ENCODE measurements at places on chromosomes 1 and 21.

- peak; percentile 72 for DNase-seq
Observed at GRCh38 chr1:9181990-9182783, 52.4 kb upstream of the H6PD start.

GRCh38 chr1:9844106-9844505 lies 20.3 kb upstream of the CLSTN1 start:
- no peak for DNase-seq

GRCh38 chr1:92990828-92991227 lies 29.6 kb upstream of the DIPK1A start:
- DNase-seq: no peak

DNA sequence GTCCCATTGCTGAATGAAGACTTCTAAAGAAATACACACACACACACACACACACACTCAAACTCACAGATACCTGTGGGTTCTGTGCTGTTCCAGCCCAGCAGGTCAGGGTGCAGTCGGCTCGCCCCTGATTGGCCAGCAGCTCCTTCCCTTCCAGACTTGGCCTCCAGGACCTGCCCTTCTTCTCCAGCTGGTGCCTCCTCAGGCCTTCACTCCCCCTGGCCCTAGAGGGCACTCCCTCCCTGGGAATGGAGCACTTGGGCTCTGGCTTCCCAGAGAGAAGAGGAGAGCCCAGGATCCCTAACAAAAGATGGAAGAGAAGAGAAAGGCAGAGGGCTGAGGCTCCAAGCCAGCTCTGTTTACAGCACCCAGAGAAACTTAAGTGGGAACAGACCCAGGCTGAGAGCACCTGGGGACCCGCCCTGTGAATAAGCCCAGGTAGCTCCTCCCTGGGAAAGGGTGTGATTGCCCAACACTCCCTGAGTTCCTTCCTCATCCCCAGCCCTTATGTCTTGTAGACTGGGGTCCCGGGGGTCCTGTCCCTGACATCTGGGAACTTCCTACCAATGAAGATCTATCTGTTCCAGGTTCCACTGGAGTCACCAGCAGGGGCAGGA lies at the start of gene PGLYRP3:
PGLYRP3 (minus strand) TSS at position 383 of the 617 bp plus-strand sequence. CDS start 2,287 bp downstream, outside the sequence.
- no peak for DNase-seq

DNA sequence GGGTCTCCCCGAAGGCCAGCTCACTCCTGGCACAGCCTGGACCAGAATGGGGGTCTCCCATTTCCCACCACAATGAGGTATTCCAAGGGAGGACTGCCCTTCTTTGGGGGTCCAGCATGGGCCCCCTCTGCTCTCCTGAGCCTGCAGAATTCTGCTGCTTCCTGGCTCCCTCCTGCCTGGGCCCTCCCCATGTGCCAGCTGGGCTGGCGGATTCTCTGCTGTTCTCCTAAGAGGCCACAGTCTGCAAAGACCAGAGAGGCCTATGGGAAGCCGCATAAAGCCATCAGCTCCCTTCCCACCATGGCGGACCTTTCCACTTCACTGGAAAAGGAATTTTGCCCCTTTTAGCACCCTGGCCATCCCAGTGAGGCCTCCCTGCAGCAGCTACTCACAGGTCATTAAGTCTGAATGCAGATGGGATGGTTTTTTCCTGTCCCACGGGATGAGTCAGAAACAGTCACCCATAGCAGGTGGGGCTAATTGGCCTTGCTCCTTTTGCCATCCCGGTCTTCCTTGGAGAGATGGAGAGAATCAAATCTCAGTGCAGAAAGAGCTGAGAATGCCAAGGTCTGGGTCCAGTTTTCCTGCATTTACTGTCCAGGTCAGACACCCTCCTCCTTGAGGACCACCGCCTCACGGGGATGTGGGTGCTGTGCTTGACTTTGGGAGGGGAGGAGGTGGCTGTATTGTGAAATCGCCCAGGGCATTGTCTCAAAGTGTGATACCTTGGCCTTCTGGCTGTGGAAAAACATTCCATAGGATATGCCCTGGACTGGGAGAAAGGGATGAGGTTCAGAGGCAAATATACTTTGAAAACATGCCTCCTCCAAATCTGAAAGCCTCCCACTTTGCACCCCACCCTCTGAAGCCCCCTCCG lies 23.2 kb downstream of the MYBPH start:
- DNase-seq: no peak

GRCh38 chr1:211900441-211900840 lies 69.9 kb upstream of the LPGAT1 start:
- DNase-seq: no peak

- no peak for DNase-seq
Observed at GRCh38 chr1:151939779-151940178, 30.5 kb upstream of the THEM4 start.

- DNase-seq: no peak
Observed at GRCh38 chr1:168706391-168706992, 22.5 kb downstream of the DPT start.
